Common myeloid progenitor, CD34-positive (primary cell): ENCODE measurements at places on chromosomes 3 and 15.
A peak's percentile ranks its signal among the peaks of the same experiment; 100 is the strongest.

DNA sequence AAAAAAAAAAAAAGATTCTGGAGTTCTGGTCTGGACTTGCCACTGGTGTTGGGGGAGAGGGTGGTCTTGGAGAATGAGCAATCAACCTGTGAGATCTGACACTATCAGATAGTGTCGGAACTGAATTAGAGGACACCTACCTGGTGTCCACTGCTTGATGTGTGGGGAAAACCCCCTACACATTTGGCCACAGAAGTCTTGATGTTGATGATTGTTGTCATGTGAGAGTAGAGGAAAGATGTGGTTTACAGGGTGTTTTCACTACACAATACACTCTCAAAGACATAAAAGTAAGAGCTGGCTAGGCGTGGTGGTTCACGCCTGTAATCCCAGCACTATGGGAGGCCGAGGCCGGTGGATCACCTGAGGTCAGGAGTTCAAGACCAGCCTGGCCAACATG is 36.9 kb upstream of the RAB7A start:
- DNase-seq: no peak

GRCh38 chr3:128720891-128721290 is 5.1 kb upstream of the RAB7A start:
- DNase-seq: no peak

DNA sequence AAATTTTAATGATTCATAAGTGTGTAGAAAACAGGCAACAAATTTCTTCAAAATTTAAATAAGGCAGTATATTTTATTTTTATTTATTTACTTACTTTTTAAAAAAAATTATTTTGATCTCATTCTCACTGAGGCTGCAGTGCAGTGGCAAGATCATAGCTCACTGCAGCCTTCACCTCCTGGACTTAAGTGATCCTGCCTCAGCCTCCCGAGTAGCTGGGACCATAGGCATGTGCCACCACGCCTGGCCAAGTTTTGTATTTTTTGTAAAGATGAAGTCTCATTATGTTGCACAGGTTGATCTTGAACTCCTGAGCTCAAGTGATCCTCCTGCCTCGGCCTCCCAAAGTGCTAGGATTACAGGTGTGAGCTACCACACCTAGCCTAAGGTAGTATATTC is 61.2 kb upstream of the XRN1 start:
- peak; percentile 1 for DNase-seq

- no peak for DNase-seq
These were observed 277.2 kb upstream of the EPHA6 start for GRCh38 chr3:96537165-96537564.

GRCh38 chr3:19254189-19254588 is 105.9 kb downstream of the KCNH8 start:
- DNase-seq: peak; percentile 41

DNA sequence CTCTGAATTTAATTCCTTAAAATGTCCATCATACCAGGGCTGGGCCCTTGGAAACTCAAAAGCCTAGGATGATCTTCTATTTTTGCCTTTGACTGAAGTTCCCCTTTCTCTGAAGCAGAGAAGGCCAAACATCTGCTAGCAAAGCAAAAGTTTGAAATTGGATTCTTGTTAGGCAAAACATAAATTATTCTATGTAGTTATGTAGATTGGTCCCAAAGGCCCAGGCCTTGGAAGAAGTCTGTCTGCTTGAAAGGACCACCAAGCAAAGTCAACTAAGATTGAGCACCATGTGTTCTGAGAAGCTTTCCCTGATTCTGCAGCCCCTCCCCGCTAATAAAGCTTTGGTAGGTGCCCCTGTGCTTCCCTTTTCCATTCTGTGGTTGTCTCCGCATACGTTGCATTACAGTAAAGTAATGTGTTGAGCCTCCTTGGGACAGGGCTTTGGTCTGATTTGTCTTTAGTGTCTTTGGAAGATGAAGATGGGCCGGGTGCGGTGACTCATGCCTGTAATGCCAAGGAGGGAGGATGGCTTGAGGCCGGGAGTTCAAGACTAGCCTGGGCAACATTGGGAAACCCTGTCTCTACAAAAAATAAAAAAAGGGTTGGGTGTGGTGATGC is 56.4 kb downstream of the RPL39L start:
- DNase-seq: no peak

GRCh38 chr3:154602241-154602640 is 172.3 kb upstream of the GPR149 start:
- peak; percentile 6 for DNase-seq
